ENCODE measurements at places on chromosomes 2 and 18.

GRCh38 chr18:63322908-63323634, 3.5 kb upstream of the BCL2 start:
- peak; percentile 32 for DNase-seq

DNA sequence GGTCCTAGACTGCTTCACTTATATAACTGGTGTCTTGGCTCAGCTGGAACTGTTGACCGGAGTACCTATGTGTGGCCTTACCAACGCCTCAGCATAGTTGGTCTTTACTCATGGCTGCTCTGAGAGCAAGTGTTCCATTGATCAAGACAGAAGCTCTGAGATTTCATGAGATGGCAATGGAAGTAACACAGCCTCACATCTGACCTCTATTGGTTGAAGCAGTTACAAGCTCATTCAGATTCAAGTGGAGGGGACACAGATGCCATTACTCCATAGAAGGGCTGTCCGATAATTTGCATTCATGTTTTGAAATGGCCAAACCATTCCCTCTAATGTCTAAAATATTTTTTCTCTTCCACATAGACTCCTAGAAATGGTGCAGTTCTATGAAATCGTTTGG, 46.4 kb upstream of the STK39 start:
- no peak for DNase-seq

- DNase-seq = no peak
Observed at GRCh38 chr2:21981127-21981526, 857.4 kb downstream of the TDRD15 start.

- DNase-seq = no peak
Observed at GRCh38 chr2:121189011-121189410, 96.0 kb downstream of the TFCP2L1 start.

DNA sequence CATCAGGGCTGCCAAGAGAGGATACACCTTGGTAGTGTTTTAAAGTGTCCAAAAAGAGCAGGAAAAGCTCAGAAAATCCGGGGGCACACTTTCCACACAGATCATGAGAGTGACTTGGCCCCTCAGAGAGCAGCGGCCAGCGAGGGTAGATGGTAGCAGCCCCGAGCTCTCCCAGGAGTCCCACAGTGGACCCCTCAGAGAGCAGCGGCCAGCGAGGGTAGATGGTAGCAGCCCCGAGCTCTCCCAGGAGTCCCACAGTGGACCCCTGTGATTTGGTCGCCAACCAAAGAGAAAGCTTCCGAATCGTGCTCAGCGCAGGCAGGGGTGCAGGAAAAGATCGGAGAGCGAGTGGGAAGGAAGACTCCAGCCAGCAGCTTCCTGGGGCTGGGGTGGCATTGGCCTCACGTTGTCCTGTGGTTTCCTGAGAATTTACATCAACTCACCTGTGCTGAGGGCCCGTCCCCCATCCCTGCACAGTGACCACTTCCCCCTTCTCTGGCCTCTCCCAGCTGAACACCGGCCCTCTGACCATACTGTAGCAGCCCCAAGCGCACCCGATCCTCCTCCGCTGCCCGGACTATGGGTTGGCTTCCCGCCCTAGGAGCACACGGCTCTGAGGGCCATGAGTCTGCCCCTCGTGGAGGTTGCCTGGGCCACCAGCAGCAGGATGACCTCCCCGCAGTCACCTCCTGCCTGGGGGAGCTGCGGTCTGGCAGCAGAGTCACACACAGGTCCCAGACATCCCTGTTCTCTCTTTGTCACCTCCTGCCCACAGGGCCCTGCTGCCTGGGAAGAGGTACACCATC, 33.7 kb downstream of the MTERF4 start:
- DNase-seq = no peak

DNA sequence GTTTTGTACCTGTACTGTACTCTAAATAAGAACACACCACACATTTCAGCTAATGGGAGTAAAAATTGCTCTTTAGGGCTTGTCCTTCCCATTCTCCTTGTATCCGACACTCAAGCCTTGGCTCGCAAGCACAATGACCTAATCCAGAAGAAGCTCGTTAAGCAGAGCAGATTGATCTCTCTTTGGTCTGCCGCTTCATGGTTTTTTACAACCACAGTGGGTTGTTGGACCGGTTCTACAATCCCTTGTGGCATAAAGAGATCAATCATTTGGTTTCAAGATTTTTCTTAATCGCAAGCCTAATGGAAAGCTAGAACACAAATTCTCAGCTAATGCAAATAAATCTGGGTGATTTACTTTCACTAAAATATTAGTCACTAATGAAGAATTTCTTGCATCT, 662.1 kb downstream of the LRP1B start:
- no peak for DNase-seq

- DNase-seq = no peak
Observed at GRCh38 chr2:16840496-16841172, 175.0 kb upstream of the CYRIA start.

DNA sequence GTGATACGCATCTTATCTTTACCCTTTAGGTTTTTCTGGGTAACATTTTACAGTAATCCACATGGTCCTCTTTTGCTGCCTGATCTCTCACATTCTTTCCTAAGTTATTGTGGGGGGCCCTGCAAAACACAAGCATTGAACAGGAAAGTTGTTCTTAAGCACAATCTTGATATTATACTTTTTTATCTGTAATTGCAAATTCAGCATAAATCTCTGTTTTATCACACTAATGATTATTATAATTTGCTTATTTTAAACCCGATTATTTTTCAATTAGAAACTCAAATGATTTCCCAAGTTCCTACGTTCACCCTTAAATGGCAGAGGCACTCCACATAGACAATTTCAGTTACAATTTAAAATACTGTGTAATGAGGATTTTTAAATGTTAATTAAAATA, 386.0 kb upstream of the GYPC start:
- DNase-seq = no peak

GRCh38 chr2:20016346-20016745, 3.9 kb upstream of the MATN3 start:
- DNase-seq = no peak
